ENCODE measurements at places on chromosomes 5 and 9. TPM values are rescaled to one million over a fixed set of nuclear protein-coding genes. Genes with fewer than 3 reads are reported as not detected.

DNA sequence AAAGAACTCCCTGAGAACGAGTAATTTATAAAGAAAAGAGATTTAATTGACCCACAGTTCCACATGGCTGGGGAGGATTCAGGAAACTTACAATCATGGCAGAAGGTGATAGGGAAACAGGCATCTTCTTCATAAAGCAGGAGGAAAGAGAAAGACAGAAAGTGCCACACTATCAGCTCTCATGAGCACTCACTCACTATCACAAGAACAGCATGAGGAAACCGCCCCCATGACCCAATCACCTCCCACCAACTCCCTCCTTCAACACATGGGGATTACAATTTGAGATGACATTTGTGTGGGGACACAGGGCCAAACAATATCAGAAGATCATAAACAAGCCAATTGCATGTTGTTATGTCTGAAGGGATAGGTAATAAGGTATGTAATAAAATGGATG, 935.9 kb upstream of the COX7C start:
- no peak overlapping the region for H3K4me3 ChIP-seq
- no peak overlapping the region for H3K27ac ChIP-seq
- H3K27me3 ChIP-seq, result no peaks in the 10 kb centered on the region
- DNase-seq, result no peak

GRCh38 chr5:179317411-179318220, 27.6 kb downstream of the ADAMTS2 start:
- no peak overlapping the region for H3K4me3 ChIP-seq
- H3K4me1 ChIP-seq, result peaks cover 6% of the 10 kb centered on the region
- DNase-seq, result no peak
- no peaks in the 10 kb centered on the region for H3K36me3 ChIP-seq

Gene RORB
- total RNA-seq, result 1.0 TPM

- DNase-seq, result no peak
- H3K4me1 ChIP-seq, result no peaks in the 10 kb centered on the region
- H3K4me3 ChIP-seq, result no peak overlapping the region
- no peaks in the 10 kb centered on the region for H3K27me3 ChIP-seq
- no peak overlapping the region for H3K27ac ChIP-seq
Observed at GRCh38 chr5:79856456-79857055, 134.5 kb downstream of the MTX3 start.

DNA sequence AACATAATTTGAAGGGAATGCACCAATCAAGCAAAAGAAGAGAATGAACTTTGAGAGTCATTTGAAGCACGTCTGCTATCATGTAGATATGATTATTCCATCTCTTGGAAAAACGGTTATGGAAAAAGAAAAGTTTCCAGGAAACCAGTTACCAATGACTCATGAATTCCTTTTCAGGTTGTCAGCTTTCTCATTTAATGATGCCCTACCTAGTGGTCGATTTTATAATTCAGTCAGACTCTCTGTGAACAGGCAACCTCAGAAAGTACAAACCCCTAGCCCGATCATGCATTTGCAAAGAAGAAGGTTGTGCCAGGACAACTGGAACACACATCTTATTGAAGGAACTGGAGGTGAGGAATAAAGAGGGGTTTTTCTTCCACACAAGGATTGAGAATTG, 355.1 kb upstream of the GRIA1 start:
- no peak overlapping the region for H3K27ac ChIP-seq
- no peak overlapping the region for H3K4me3 ChIP-seq
- H3K36me3 ChIP-seq, result no peaks in the 10 kb centered on the region
- DNase-seq, result no peak
- no peaks in the 10 kb centered on the region for H3K27me3 ChIP-seq

- H3K4me3 ChIP-seq, result no peak overlapping the region
- H3K4me1 ChIP-seq, result no peaks in the 10 kb centered on the region
Observed at GRCh38 chr9:87568401-87568800, 70.7 kb downstream of the DAPK1 start.

Gene SLC36A3
- not detected for total RNA-seq

DNA sequence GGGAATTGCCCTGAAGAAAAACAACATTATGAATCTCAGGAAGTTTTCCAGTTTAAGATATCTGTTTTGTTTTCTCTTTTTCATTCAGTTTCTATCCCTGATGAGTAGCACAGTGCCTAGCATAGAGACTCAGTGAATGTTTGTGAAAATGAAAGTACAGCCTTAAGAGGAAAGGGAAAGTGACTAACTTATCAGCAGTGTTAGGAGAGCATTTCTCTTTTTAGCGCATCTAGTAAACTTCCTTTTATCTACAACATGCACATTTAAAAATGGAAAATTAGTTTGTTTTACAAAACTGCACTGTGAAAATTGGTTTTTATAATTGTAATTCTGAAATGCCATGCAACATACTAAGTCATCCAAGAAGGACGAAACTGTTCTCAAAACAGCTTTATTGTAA, 110.8 kb downstream of the SMARCA2 start:
- H3K27me3 ChIP-seq, result no peaks in the 10 kb centered on the region
- peak overlapping the region; percentile 30 for H3K4me3 ChIP-seq
- no peak for DNase-seq
- no peaks in the 10 kb centered on the region for H3K4me1 ChIP-seq
- H3K36me3 ChIP-seq, result no peaks in the 10 kb centered on the region

DNA sequence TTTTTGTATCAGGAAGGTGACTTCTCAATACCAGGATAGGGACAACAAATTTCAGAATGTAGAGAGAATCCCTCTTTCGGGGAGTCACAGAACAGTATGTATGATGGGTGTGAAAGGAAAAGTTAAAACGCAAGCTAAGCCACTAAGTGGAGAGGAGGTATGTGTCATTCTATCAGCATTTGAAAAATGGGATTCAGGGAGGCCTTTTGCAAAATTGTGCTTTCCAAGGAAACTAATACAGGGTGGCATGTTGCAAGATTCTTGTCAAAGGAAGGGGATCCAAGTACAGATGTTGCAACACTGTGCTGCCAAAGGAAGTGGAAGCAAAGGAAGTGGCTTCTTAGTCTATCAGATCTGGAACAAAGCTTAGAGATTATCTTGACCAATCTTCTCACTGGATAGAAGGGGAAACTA, 12.6 kb upstream of the TNIP1 start:
- H3K36me3 ChIP-seq, result no peaks in the 10 kb centered on the region
- peak overlapping the region; percentile 68 for H3K27ac ChIP-seq
- H3K27me3 ChIP-seq, result no peaks in the 10 kb centered on the region
- H3K4me3 ChIP-seq, result no peak overlapping the region
- no peak for DNase-seq

- DNase-seq, result no peak
- no peaks in the 10 kb centered on the region for H3K36me3 ChIP-seq
- H3K4me1 ChIP-seq, result no peaks in the 10 kb centered on the region
- H3K4me3 ChIP-seq, result no peak overlapping the region
- no peak overlapping the region for H3K27ac ChIP-seq
- H3K27me3 ChIP-seq, result no peaks in the 10 kb centered on the region
Observed at GRCh38 chr5:140225396-140225795, 50.4 kb downstream of the CYSTM1 start.

- no peaks in the 10 kb centered on the region for H3K36me3 ChIP-seq
- no peak for DNase-seq
- H3K27ac ChIP-seq, result no peak overlapping the region
- H3K4me1 ChIP-seq, result no peaks in the 10 kb centered on the region
- no peaks in the 10 kb centered on the region for H3K27me3 ChIP-seq
Observed at GRCh38 chr5:5298068-5298633, 124.3 kb upstream of the ICE1 start.

- H3K27ac ChIP-seq, result no peak overlapping the region
- H3K36me3 ChIP-seq, result no peaks in the 10 kb centered on the region
- H3K27me3 ChIP-seq, result no peaks in the 10 kb centered on the region
- no peak overlapping the region for H3K4me3 ChIP-seq
Observed at GRCh38 chr9:27422279-27422834, 101.7 kb upstream of the IFNK start.

Gene CSF2
- not detected for total RNA-seq

Gene LECT2
- not detected for total RNA-seq

Gene SLIT3
- total RNA-seq, result 30.7 TPM

DNA sequence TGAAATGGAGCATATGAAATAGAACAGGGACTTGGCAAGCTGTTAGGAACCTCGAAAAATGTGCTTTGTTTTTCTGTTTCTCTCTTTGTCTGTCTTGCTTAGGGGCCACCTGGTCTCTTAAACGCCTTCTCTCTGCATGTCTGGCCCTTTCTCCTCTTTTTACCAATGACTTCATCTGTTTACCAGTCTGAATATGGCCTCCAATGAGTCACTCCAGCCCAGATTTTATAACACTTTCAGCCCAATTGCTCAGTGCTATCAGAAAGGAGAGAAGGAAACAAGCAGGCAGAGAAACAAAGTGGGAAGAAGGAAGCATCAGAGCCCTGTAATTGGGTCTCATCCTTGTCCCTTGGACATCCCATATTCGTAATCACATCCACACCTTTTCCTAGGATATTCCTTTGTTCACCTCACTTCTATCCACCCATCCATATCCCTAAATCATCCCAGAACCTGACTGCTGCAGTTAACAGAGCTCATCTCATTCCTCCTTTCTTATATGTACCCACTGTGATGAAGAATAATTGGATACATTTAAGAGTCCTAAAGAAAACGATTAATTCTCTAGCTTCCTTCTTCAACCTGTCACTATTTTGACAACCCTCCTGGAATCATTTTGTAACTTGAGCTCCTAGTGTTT, 151.8 kb upstream of the GPR151 start:
- no peak for DNase-seq
- peak overlapping the region; percentile 10 for H3K27ac ChIP-seq
- H3K4me3 ChIP-seq, result no peak overlapping the region
- no peaks in the 10 kb centered on the region for H3K36me3 ChIP-seq
- no peaks in the 10 kb centered on the region for H3K4me1 ChIP-seq

DNA sequence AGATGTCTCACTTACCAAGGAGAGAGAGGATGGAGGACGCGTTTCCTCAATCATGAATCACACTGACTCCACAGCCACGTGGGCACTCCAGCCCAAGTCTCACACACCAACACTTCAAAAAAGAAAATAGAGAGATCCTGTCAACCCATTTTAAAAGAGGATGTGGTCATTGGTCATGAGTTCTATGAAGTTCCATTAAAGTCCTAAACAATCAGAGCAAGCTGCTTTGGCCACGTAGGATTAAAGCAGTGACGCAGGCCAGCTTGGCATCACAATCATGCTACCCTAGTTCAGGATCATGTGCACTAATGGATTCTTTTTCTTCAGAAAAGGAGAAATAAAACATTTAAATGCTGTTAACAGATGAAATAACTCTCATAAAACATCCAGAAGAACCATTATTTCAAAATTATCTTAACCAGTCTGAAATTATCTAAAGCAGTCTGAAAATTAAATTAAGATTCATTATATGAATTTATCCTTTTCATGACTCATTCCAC, 108.1 kb downstream of the SEMA5A start:
- no peak overlapping the region for H3K27ac ChIP-seq
- no peak for DNase-seq
- H3K4me1 ChIP-seq, result no peaks in the 10 kb centered on the region
- no peaks in the 10 kb centered on the region for H3K27me3 ChIP-seq
- H3K4me3 ChIP-seq, result no peak overlapping the region

DNA sequence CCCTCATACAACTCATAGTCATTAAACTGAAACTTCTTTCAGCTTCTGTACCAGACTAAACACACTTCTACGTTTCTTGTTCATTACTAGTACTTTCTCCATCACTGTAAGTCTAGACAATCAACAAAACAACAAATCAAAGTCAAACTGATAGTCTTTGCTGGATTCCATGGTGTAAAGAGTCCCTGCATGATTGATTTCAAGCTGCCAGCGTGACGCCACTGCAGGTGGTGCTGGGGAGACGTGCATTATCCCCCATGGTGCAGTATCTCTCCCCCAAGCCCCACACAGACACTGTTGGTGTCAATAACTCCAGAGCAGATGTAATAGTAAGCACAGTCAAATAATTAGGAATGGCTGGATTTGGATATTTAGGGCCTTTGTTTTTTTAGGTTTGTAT, 10.7 kb upstream of the SLC2A8 start:
- H3K4me3 ChIP-seq, result no peak overlapping the region
- H3K27me3 ChIP-seq, result no peaks in the 10 kb centered on the region
- H3K27ac ChIP-seq, result no peak overlapping the region
- H3K36me3 ChIP-seq, result no peaks in the 10 kb centered on the region

GRCh38 chr9:113349066-113349444, 286 bp upstream of the BSPRY start:
- H3K36me3 ChIP-seq, result no peaks in the 10 kb centered on the region
- DNase-seq, result no peak

- no peaks in the 10 kb centered on the region for H3K4me1 ChIP-seq
- H3K4me3 ChIP-seq, result no peak overlapping the region
- DNase-seq, result no peak
- H3K27me3 ChIP-seq, result no peaks in the 10 kb centered on the region
- no peaks in the 10 kb centered on the region for H3K36me3 ChIP-seq
Observed at GRCh38 chr5:105970919-105971318, 1699.8 kb downstream of the EFNA5 start.

DNA sequence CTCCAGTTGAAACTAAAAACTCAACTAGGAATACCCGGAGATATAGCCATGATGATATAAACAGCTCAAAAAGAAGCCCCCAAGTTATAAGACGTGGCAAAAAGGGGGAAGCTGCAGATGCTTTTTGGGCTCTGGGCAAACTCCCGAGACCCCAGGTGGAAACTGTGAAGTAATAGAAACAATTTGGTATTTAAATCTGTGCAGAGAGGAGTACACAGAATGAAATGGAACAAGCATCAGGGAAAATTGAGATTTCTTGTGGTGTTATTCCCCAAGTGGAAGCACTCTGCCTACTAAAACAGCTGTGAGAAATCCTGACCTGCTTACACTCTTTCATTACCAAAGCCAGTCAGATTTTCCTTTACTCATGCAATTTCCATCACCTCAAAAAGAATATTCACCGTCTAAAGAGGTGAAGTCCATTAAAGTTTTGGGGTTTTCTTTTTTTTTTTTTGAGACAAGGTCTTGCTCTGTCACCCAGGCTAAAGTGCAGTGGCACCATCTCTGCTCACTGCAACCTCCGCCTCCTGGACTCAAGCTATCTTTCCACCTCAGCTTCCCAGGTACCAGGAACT, 23.5 kb downstream of the SAXO1 start:
- H3K4me1 ChIP-seq, result no peaks in the 10 kb centered on the region
- H3K36me3 ChIP-seq, result no peaks in the 10 kb centered on the region
- H3K4me3 ChIP-seq, result no peak overlapping the region
- no peak overlapping the region for H3K27ac ChIP-seq
- no peaks in the 10 kb centered on the region for H3K27me3 ChIP-seq

- no peaks in the 10 kb centered on the region for H3K36me3 ChIP-seq
- H3K27ac ChIP-seq, result peak overlapping the region; percentile 48
Observed at GRCh38 chr5:58019614-58020013, 440.3 kb downstream of the PLK2 start.

Gene TCF7
- total RNA-seq, result 6.6 TPM
